ENCODE measurements at places on chromosomes 4 and X.

DNA sequence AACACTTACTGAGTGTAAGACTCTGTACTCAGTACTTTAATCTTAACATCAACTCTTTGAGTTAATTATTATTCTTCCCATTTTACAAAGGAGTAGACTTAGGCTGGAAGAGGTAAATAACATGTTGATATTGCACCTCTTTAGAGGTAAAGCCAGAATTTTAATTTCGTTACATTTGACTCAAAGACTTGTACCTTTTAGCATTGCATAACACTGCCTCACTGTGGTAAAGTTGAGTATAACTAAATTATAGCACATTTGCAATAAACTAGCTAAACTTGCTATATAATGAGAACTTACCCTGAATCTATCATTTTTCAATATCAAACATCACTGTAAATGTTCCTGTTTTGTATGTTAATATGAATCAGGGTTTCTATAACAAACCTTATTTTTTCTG lies 218.5 kb downstream of the PRR32 start:
- DNase-seq: peak; percentile 41

DNA sequence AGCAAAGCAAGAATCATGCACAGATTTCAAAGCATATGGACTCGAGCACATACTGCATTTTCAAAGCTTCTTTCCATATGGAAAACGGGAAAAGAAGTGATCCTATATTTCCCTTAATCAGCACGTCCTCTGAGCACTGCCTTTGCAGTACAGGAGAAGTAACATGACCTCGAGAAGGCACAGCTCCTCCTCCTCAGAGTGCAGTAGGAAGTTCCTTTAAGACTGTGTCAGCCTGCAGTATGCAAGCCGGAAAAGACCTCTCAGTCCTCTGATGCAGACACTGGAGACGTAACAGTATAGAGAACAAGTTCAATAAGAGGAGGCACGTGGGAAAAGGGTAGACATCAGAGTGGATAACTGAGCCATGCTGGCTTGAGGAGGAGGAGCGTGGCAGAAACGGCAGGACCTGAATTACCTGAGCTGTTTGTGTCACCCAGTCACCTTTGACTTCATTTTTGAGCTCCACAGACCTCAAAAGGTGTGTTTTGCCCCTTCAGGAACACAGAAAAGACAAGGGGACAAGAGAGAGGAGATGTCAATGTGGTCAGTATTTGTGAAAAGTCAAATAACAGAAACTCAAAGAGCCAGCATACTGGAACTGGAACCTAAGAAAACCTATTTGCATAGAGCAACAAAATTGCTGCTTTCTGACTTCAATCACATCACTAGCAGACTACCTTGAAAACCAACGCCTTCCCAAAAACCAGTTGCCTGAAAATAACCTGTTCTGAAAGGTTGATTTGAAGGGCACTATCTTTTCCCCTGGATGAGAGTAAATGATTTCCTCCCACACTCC lies 20.8 kb downstream of the IRF2 start:
- no peak for DNase-seq

DNA sequence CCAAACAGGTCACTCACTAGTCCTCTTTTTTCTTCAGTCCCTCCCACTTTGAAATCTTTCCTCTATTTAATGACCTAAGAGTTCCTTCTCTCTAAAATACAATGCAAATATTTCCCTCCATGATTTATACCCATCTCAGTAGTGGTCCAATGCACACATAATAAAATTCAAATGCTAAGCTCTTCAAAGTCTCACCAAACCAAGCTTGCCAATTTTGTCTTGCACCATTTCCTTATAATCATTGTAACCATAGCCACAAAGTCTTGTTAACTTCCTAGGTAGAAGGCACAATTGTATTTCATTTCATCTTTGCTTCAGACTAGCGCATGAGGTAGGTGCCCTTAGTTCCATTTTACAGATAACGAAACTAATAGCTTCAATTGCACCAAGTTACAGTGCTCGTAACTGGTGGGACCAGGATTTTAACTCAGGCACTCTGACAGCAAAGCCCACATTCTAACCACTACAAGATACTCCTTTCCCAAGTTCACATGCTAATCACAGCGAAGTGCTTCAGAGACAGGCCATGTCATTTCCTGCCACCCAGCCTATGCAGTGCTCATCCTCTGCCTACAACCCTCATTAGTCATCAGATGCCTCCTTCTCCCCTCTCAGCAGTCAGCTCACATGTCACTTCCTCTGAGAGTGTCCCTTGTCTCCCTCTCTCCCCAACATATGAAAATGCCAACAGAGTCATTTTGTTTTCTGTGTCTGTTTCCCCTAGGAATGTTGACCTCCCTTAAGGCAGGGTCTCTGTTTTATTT lies 66.9 kb upstream of the PPARGC1A start:
- no peak for DNase-seq

- no peak for DNase-seq
These were observed 38.6 kb upstream of the CEP135 start for GRCh38 chr4:55910140-55910539.

GRCh38 chr4:41358647-41359421 lies 102.1 kb downstream of the UCHL1 start:
- DNase-seq: peak; percentile 59

DNA sequence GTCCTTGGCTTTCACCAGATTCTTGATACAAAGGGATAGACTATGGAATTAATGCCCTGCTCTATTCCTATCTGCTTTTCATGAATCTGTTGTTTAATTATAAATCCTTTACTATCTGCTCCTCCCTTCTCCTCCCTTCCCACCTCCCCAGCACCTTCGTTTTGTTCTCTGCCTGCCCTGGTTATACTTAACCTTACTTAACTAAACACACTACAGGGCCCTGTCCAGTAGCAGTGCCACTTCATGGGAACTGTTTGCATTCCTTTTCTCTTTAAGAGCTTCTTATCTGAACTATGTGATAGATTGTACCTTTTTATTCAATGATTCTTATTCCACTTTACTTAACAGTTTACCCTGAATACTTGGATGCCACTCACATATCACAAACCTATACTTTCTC lies 830 bp downstream of the HOPX start:
- no peak for DNase-seq
